ENCODE measurements at places on chromosomes 11 and 22. TPM values are rescaled to one million over a fixed set of nuclear protein-coding genes. Genes with fewer than 3 reads are reported as not detected.

DNA sequence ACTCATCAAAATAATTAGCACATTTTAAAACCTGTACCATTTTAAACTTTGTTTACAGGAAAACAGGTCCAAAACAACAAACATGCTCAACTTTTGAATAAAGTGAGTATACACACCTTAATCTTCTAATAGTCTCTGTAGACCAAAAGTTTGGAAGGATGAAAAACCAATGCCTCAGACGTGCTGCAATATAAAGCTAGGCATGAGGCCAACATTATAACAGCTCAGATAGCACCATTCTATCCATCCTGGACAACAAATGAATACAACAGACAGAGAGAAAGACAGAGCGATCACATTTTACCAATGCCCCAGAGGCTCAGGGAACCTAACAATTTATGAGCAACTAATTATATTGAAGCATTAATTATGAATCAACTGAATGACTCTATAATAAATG, 77.0 kb downstream of the PAK1 start:
- H3K36me3 ChIP-seq = no peaks in the 10 kb centered on the region
- no peak overlapping the region for H3K4me3 ChIP-seq
- peaks cover 5% of the 10 kb centered on the region for H3K4me1 ChIP-seq
- no peak overlapping the region for H3K27ac ChIP-seq

Gene EIF3D
- 204 TPM for total RNA-seq

DNA sequence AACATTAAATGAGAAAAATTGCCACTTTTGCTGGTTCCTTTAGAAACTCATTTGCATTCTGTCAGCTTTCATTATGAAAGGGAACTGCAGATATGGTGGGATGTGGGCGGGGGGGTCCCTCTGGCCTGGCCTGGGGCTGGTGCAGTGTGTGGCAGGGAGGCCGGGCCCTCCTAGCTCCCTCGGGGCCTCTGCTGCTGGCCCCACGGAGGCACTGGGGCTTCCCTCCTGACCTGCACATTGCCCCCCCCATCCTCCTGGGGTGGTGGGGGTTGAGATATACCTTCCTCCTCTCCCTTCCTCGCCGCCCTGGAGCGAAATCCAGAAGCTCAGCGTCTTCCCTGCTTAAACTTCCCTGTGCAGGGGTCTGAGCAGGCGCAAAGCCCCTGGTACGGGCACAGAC, 1005.9 kb downstream of the BRD1 start:
- H3K4me3 ChIP-seq = no peak overlapping the region
- no peaks in the 10 kb centered on the region for H3K36me3 ChIP-seq
- DNase-seq = no peak
- no peak overlapping the region for H3K27ac ChIP-seq
- H3K4me1 ChIP-seq = peaks cover 7% of the 10 kb centered on the region

DNA sequence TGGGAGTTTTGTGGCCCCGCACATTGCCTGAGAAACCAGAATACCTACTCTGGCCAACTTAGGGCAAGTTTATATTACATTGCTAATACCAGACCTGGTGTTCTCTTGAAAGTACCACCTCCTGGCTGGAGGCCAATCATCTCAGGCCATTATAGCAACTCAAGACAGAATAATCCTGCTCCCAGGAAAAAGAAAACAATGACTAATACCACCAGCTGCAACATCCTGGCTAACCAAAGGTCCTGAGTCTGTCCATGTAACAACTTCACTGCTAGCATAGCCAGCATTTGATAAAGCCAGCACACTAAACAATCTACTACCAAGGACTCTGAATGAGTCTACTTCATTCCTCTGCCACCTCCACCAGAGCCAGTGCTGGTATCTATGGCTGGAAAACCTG, 1298.7 kb upstream of the CNTN5 start:
- H3K27ac ChIP-seq = no peak overlapping the region
- DNase-seq = no peak
- H3K27me3 ChIP-seq = no peaks in the 10 kb centered on the region

DNA sequence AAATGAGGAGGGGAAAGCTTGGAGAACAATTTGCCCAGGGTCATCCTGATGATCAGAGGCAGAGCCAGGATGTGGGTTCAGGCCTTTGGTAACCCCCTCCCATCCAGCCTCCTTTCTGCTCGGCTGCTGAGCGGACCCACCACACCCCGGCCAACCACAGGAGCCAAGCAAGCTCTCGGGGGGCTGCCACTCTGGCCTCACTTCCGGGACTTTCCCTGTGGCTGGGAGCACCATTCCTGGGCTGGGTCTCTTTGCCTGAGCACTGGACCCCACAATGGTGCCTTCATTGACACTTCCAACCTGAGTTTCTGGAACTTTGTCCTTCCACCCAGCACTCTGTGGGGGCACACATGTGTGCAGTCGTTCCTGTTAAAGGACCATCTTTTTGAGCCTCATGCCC, 9.8 kb downstream of the TOP3B start:
- H3K27me3 ChIP-seq = no peaks in the 10 kb centered on the region
- peaks cover 24% of the 10 kb centered on the region for H3K36me3 ChIP-seq
- H3K4me1 ChIP-seq = no peaks in the 10 kb centered on the region
- DNase-seq = no peak
- H3K4me3 ChIP-seq = no peak overlapping the region

DNA sequence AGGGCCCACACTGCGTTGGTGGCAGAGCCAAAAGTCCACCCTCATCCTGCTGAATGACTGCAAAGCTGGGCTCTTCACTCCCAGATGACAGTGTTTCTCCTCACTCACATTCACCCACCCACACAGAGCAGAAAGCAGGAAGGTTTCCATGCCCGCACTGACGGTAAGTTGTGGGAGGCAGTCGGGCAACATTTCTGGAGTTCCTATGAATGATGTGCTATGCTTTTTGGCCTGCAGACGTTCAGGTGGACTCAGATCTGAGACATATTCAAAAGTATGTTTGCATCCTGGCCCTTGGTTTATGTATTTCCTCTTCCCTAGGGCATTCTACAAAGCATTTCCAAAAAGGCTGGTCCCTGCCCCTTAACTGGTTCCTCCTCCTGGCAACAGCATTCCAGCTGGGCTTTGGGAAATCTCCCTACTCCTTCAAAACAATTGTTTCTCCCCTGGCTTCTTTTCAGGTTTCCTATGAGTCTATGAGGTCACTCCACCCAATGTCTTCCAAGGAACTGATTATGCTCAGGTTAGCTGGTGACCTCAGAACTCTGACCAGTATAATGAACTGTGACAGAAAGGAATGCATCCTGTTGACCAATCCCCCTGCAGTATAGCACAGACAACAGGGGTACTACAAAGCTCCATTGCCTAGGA, 36.4 kb downstream of the PACSIN2 start:
- peaks cover 32% of the 10 kb centered on the region for H3K4me1 ChIP-seq
- peak overlapping the region; percentile 86 for H3K27ac ChIP-seq
- no peak for DNase-seq

GRCh38 chr22:43432883-43433415, 21.1 kb downstream of the MPPED1 start:
- no peak for DNase-seq
- peaks cover 70% of the 10 kb centered on the region for H3K27me3 ChIP-seq
- no peak overlapping the region for H3K4me3 ChIP-seq
- no peaks in the 10 kb centered on the region for H3K36me3 ChIP-seq
- no peak overlapping the region for H3K27ac ChIP-seq
- no peaks in the 10 kb centered on the region for H3K4me1 ChIP-seq

DNA sequence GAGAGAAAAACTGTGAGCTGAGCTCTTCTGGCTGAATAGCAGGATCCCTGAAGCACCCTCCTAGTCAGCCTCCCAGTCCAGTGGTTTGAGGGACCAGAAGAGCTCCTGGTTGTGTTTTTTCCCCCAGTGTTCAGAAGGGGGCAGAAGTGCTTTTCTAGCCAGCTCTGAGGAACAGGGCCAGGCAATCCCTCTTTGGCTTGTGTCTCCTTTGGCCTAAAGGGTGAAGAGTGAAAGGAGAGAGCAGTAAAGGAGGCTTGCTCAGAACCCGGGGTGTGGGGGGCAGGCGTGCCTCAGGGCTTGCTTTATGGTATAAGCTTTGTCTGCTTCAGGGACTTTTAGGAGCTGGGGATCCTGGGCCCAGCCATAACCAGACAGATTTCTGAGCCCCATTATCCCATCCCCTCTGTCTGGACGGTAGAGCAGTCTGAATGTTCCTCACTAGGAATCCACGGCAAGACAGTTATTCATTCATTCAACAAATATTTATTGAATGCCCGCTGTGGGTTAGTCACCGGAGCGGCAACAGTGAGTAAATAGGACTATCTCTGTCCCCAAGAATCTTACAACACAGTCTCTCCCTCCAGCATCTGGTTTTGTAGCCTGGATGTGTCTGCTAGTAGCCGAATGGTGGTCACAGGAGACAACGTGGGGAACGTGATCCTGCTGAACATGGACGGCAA, 14.5 kb downstream of the ACP2 start:
- no peak overlapping the region for H3K4me3 ChIP-seq
- peaks cover 24% of the 10 kb centered on the region for H3K36me3 ChIP-seq
- H3K27ac ChIP-seq = no peak overlapping the region
- no peaks in the 10 kb centered on the region for H3K27me3 ChIP-seq

Gene ATP6V1E1
- 54.1 TPM for total RNA-seq

Gene SLC17A6
- total RNA-seq = not detected

Gene GAL
- total RNA-seq = 0.66 TPM

- peaks cover 13% of the 10 kb centered on the region for H3K4me1 ChIP-seq
- H3K4me3 ChIP-seq = no peak overlapping the region
- H3K27me3 ChIP-seq = peaks cover 14% of the 10 kb centered on the region
- H3K27ac ChIP-seq = no peak overlapping the region
- H3K36me3 ChIP-seq = no peaks in the 10 kb centered on the region
- DNase-seq = no peak
These were observed 100.1 kb downstream of the SLC1A2 start for GRCh38 chr11:35318977-35319925.

- no peak overlapping the region for H3K4me3 ChIP-seq
- no peaks in the 10 kb centered on the region for H3K27me3 ChIP-seq
- no peak for DNase-seq
- no peaks in the 10 kb centered on the region for H3K36me3 ChIP-seq
- no peaks in the 10 kb centered on the region for H3K4me1 ChIP-seq
These were observed 17.4 kb upstream of the CREB3L1 start for GRCh38 chr11:46259971-46260560.

GRCh38 chr11:112322173-112322790, 61.6 kb upstream of the PLET1 start:
- no peak for DNase-seq
- H3K27me3 ChIP-seq = no peaks in the 10 kb centered on the region
- peaks cover 3% of the 10 kb centered on the region for H3K36me3 ChIP-seq

- H3K27ac ChIP-seq = peak overlapping the region; percentile 79
- no peak overlapping the region for H3K4me3 ChIP-seq
- peaks cover 55% of the 10 kb centered on the region for H3K4me1 ChIP-seq
- DNase-seq = no peak
These were observed 66.9 kb downstream of the ALX4 start for GRCh38 chr11:44243086-44243485.

Gene RIMBP3C
- total RNA-seq = 0.31 TPM

- H3K27me3 ChIP-seq = peaks cover 9% of the 10 kb centered on the region
- peaks cover 2% of the 10 kb centered on the region for H3K36me3 ChIP-seq
- no peak for DNase-seq
- peaks cover 9% of the 10 kb centered on the region for H3K4me1 ChIP-seq
These were observed 483.0 kb downstream of the MN1 start for GRCh38 chr22:27318516-27318915.

Gene NTM
- total RNA-seq = 3.9 TPM

- H3K36me3 ChIP-seq = no peaks in the 10 kb centered on the region
- DNase-seq = peak; percentile 41
- H3K4me1 ChIP-seq = peaks cover 24% of the 10 kb centered on the region
- H3K27me3 ChIP-seq = peaks cover 18% of the 10 kb centered on the region
- no peak within 1 kb of the TSS for H3K27ac ChIP-seq
- peak within 1 kb of the TSS; percentile 71 for H3K4me3 ChIP-seq
These were observed at the start of gene PLAAT3 for GRCh38 chr11:63614136-63614671. TSS of gene PLAAT3 (minus strand) at chr11:63614433. CDS start at chr11:63614014, 419 bp downstream.

Gene CHST1
- total RNA-seq = 1.0 TPM

Gene LIPT2
- 9.1 TPM for total RNA-seq

DNA sequence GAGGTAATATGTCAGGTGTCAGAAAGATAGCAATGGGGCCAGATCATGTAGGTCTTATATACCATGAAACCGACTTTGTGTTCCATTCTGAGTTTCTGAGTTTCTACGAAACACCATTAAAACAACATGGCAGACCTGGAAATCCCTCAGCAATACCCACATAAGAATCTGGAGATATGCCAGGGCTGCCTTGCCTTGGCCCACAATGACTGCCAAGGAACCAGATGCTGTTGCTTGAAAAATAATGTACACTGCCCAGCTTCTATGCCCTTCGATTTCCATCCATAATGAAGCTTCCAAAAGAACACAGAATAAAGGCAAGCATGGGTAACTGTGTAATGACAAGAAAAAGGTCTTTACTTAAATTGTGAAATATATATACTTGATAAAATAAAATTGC, 277.4 kb downstream of the SOX6 start:
- H3K4me3 ChIP-seq = no peak overlapping the region
- peaks cover 12% of the 10 kb centered on the region for H3K4me1 ChIP-seq
- peaks cover 30% of the 10 kb centered on the region for H3K36me3 ChIP-seq
- DNase-seq = no peak

Gene KCNJ5
- 0.11 TPM for total RNA-seq

DNA sequence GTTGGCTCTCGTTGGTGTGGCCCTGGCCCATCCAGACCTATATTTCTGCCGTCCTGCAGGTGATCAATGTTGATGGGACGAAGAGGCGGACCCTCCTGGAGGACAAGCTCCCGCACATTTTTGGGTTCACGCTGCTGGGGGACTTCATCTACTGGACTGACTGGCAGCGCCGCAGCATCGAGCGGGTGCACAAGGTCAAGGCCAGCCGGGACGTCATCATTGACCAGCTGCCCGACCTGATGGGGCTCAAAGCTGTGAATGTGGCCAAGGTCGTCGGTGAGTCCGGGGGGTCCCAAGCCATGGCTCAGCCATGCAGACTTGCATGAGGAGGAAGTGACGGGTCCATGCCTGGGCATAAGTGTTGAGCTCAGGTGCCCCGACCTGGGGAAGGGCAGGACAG, 57.1 kb upstream of the PPP6R3 start:
- no peak overlapping the region for H3K27ac ChIP-seq
- peaks cover 8% of the 10 kb centered on the region for H3K4me1 ChIP-seq
- no peak overlapping the region for H3K4me3 ChIP-seq
- DNase-seq = no peak
- H3K36me3 ChIP-seq = peaks cover 28% of the 10 kb centered on the region
